ENCODE measurements at places on chromosomes 5 and 9.

DNA sequence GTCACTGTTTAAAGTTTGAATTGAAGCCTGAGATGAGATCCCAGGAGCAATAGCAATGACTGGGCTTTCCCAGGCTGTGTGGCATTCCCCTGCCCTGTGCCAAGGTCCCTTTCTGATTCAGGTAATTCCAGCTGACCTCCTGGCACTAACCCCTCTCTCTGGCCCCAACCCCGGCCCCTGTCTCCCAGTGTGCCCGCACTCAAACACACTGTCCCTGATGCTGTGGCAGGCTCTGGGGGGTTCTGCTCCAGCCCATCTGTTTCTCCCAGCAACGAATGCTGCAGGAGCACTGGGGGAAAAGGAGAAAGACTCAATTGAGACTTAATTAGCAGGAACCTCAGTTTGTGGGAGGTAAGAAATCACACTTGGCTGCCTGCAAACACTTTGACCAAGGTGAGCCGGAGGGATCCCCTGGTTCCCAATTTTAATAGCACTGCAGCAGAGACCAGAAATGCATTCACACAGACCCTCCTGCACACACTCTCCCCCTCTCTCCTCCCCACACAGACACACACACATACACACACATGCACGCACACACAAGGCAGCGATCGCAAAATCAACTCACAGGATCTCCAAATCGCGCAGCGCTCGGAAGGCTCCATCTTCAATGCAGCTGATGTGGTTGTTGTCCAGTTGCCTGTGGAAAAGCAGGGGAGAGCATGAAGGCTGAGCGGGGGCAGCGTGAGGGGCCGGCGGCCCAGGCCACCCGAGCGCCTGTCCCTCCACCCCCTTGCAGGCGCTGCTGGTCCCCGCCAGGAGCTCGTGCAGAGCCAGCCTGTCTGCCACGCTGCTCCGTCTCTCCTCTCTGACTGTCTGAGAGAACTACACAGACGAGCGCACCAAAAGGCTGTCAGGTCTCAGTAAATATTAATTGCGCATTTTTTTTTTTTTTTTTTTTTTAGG is 265.1 kb upstream of the PANK3 start:
- no peak for DNase-seq

GRCh38 chr9:95032580-95033341 is 284.7 kb downstream of the FANCC start:
- DNase-seq = no peak

- no peak for DNase-seq
Measured at GRCh38 chr5:119814655-119815054, 185.3 kb downstream of the FAM170A start.

- DNase-seq = no peak
Measured at GRCh38 chr9:26694381-26695297, 198.0 kb downstream of the CAAP1 start.

GRCh38 chr5:149210225-149210624 is 61.4 kb upstream of the AFAP1L1 start:
- DNase-seq = no peak

GRCh38 chr5:1401536-1402138 is 43.6 kb downstream of the SLC6A3 start:
- no peak for DNase-seq

DNA sequence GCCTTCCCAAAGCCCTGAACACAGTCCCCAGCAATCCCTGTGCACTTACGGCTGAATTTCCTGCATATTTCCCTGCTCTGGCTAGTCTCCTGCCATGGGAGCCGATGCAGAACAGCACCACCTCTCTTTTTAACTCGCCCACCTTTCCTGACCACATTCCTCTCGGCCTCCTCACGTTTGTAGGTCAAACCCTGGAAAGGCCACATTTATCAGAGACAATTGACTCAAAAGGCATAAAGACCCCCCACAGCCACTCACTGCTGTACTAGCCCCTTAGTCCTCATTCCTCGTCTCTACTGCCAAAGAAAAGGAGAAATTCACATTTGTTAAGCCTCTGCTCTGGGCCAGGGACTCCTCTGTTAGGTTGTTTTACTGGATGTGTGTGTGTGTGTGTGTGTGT is 43.6 kb downstream of the ENC1 start:
- no peak for DNase-seq

DNA sequence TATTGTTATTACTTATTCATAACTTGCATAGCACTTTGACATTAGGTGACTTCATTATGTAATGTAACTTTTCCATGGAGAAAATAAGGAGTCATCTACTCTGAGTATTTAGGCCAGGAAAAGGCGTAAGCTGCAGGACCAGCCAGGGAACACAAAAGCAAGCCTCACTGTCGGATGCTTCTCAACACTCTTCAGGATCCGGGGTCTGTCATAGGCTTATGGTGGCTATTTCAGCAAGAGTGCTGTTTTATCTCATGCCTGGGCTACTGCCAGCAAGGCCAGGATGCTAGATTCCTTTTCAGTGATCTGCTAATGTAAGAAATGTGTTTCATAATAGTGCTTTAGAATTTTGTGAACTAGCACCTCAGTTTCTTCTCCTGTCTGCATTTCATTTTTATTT is 162.4 kb downstream of the CHSY3 start:
- DNase-seq = no peak

DNA sequence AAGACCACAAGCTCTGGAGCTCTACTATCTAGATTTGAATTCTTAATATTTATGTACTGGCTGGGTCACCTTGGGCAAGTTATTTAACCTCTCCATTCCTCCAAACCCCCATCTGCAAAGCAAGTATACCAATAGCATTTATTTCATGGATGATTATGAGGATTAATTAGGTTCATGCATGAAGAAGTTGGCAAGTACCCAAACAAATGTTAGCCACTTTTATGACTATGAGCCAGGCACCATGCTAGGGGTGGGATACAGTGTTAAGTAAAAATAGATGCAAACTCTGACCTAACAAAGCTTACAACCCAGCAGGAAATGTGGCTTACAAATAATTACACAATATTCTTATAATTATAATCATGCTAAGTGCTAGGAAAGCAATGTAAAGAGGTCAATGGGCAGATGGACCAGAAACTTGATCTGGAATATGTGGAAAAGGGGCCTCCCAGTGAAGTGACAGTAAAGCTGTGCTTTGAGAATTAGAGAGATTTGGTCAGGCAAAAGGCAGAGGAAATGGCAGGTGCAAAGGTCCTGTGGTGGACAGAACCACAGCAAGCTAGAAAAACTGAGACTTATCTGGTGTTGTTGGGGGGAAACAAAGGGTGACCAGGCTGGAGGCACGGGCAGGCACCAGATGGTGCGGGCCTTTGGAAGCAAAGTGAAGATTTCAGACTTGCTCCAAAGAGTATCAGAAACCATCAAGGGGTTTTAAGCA is 525.2 kb upstream of the TRPC7 start:
- DNase-seq = no peak

- no peak for DNase-seq
Measured at GRCh38 chr5:10215366-10215765, 34.3 kb downstream of the ATPSCKMT start.

- DNase-seq = no peak
Measured at GRCh38 chr5:84088996-84089395, 295.7 kb downstream of the EDIL3 start.

DNA sequence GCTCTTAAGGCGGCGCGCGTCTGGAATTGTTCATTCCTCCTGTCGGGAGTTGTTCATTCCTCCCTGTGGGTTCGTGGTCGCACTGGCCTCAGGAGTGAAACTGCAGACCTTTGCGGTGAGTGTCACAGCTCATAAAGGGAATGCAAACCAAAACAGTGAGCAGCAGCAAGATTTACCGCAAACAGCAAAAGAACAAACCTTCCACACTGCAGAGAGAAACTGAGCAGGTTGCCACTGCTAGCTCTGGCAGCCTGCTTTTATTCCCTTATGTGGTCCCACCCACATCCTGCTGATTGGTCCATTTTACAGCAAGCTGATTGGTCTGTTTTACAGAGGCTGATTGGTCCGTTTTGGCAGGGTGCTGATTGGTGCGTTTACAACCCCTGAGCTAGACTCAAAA is 1365.3 kb upstream of the WWC1 start:
- DNase-seq = no peak

GRCh38 chr5:95390812-95391492 is at the start of gene FAM81B:
TSS of gene FAM81B (plus strand) at chr5:95391366. CDS start at chr5:95391390, 24 bp downstream.
- no peak for DNase-seq
